ENCODE measurements at places on chromosomes 5 and 9.

- DNase-seq, result no peak
These were observed 9.5 kb downstream of the SPDL1 start for GRCh38 chr5:169592937-169593650.

DNA sequence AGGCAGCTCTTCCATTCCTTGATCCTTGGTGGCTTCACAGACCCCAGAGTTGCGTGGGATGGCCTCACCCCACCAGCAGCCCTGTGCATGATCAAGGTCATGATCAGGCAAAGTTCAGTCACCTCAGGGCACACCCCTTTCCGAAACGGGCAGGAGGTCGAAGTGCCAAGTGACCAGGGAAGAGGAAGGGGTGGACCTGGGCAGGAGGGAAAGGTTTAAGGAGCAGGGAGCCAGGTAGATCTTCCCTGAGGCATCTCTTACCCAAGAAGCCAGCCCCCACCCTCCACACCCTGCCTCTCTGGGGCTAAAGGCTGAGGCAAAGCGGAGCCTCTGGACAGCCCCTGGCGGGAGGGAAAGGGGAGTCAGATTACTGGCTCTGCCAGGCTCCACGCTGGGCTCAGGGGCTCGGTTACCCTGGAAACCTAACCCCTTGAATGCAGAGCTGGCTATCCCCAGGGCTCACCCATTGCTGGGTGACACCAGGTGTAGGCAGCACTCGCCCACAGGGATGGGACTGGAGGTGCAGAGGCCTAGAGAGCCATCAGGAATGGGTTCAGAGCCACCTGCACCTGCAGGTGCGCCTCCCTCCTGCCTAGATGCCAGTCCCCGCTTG, 3.6 kb downstream of the MGAT4B start:
- DNase-seq, result no peak

- no peak for DNase-seq
These were observed 277.8 kb downstream of the RAB3C start for GRCh38 chr5:58860680-58861079.

DNA sequence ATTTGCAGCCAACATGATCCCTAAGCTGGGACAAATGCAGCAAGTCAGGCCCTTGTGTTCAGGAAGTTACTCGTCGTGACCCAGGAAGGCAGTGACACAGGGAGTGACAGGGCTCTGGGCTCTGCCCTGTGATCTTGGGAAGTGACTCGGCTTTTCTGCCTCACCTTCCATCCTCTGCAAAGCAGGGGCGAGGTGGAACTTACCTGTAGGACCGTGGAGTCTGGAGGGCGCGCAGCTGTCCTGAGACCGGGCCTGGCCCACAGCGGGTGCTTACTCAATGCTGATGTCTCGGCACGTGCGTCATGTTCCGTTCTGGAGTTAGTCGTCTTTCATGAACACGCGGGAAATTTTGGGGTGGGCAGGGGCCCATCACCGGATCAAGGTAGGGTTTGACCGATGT, 22.8 kb upstream of the LPCAT1 start:
- DNase-seq, result no peak

GRCh38 chr5:143440448-143441115, 37.1 kb upstream of the NR3C1 start:
- DNase-seq, result no peak

DNA sequence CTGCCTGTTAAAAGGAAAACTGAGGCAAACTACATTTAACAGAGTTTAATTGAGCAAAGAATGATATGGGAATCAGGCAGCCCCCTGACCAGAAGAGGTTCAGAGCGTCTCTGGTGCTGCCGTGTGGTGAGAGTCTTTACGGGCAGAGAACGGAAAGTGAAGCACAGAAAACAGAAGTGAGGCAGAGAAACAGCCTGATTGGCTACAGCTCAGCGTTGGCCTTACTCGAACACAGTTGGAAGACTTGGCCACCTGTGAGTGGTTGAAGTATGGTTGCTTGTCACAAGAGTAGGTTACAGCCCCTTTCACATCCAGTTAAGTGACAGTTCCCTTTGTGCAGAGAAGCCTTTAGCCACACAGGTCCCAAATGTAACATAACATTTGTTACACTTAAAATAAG, 16.9 kb upstream of the FBP1 start:
- no peak for DNase-seq

DNA sequence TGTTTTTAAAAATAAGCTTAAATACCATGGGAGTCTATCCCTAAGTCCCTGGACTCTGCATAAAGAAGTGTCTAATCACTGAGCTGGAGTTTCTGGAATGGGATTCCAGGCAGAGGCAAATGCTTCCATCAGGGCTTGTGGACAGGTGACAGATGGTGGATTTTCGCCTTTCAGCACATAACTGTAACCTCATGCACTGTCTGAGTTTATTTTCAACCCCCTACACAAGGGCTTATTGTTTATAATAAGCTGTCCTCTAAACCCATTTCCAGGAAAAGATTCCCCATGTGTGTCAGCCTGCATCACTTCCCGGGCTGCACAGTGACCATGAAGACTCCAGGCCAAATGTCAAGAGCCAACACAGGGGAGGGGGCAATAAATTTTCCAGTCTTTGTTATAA, 264.0 kb downstream of the PIK3R1 start:
- no peak for DNase-seq

- no peak for DNase-seq
These were observed 88.2 kb upstream of the PANK3 start for GRCh38 chr5:168667301-168667840.

GRCh38 chr5:132289097-132289496, 5.1 kb upstream of the SLC22A4 start:
- no peak for DNase-seq

- DNase-seq, result no peak
These were observed 170.9 kb downstream of the PALM2AKAP2 start for GRCh38 chr9:109950710-109951443.
